ENCODE measurements at places on chromosomes 12 and 14.

DNA sequence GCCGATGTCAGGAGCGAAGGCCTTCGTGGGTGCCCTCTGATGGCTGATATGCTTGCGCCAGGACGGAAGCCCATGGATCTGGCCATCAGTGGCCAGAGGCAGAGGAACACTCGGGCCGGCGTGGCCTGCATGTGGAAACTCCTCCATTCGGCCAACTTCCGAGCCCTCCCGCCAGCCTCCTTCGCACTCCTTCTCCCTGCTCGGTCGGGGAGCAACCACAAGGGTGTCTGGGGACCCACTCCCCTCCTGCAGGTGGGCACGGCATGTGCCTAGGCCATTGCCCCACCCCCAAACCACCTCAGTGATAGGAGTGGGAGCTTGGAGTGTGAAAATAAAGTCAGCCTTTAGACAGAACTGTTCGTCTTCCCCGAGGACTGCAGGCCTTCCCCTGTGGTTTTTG is 231.3 kb downstream of the BCL11B start:
- no peak for DNase-seq

DNA sequence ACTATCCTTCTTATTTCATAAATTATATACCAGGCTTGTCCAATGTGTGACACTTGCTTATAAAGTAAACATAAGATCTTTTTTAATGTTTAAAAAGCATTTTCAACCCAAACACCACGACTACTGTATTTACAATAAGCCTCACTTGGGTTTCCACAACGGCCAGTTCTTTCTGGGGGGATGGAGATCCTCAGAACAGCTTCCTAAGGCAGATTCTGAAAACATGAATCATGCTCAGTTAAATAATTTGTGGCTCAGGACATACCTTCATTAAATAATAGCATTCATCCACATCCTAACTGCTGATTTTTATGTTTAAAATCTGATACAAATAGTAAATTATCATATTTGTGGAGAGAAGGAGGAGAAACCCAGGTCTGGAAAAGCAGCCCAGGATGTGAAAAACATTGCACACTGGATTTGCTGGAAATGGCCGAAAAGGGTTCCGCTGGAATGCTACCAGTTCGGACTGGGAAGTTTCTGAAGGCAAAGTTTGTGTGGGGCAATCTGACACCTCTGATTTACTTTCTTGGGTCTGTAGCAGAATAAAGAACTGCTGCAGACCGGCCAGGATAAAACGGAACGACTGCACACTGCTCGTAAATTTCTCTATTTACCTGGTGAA is 597 bp downstream of the GLT8D2 start:
- no peak for DNase-seq

DNA sequence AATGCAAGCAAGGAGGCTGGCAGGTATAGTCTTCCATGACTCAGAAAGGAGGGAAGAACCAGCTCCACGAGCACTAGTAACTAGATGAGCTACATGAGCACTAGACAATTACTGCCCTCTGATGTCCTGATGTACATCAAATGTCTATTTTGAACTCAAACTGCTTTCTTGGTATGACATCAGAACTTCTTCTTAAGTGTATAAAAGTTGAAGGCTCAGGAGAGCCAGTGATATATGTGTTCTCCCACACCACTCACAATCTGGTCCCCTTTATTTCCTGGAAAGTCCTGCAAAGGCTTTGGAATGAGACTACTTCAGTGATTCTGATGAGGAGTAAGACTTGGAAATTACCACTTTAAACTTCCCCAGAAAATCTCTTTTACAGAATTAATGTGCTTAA is 18.5 kb upstream of the DHRS7 start:
- no peak for DNase-seq

- peak; percentile 71 for DNase-seq
Measured at GRCh38 chr14:90483571-90483974, 86.7 kb downstream of the CALM1 start.

DNA sequence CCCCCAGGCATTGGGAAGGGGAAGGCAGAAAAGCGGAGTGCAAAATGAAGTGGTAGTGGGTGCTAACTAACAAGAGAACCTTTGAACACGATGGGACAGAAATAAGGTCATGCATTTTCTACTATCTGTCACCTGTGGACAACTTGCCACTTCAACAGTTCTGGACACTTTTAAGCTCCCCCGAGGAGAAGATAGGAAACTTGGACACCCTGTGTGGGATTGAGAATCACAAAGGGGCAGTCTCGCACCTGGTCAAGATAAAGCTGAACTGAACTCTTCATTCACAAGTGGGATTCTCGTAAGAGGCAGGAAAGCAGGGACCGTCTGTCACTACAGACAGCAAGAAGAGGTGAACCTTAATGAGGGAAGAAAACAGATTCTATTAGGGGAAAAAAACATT is 51.6 kb downstream of the EIF2S3B start:
- no peak for DNase-seq

DNA sequence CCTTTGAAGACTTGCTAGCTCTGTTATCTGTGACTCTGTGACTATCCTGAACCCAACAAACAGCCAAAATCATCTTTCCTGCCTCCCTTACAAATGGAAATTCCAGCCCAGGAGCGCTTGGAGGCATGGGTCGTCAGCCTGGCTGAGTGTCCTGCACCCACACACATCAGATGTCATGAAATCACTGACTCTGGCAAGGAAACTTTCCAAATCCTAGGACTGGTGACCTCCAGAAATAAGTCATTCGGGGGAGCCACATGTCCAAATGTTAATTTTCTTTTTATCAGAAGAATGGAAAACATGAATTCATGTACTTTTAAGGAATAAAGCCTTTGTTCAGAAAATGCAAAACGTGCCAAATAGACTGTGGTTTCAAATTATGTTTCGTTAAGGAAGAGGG is 96.3 kb upstream of the EVL start:
- DNase-seq: no peak

GRCh38 chr12:79531518-79531917 is 159.2 kb downstream of the PAWR start:
- no peak for DNase-seq

All from CD8-positive, alpha-beta T cell (primary cell).